Naive thymus-derived CD8-positive, alpha-beta T cell (primary cell): ENCODE measurements at places on chromosomes 13 and 19.

DNA sequence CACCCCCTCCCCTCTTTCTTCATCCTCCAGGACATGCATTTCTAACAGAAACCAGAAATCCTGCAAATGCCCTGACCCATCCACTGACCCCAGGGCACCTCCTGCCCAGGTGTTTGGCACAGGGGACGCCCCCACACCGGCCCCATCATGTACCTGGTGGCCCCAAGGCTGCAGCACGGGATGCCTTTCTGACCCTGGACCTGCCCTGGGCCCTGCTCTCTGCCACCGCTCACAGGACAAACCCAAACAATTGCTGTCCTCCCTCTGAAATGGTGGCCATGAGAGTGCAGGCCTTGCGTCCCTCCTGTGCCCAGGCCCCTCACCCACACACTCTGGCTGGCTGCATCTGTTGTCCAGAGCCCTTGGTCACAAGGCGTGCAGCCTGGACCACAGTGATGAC lies 12.1 kb downstream of the SCGB2B2 start:
- DNase-seq, result no peak

GRCh38 chr13:66586489-66586888 lies 643.6 kb downstream of the PCDH9 start:
- no peak for DNase-seq

GRCh38 chr19:16373532-16373931 lies 48.9 kb downstream of the KLF2 start:
- DNase-seq, result no peak

- DNase-seq, result no peak
Observed at GRCh38 chr19:47074621-47075020, 26.2 kb upstream of the TMEM160 start.

DNA sequence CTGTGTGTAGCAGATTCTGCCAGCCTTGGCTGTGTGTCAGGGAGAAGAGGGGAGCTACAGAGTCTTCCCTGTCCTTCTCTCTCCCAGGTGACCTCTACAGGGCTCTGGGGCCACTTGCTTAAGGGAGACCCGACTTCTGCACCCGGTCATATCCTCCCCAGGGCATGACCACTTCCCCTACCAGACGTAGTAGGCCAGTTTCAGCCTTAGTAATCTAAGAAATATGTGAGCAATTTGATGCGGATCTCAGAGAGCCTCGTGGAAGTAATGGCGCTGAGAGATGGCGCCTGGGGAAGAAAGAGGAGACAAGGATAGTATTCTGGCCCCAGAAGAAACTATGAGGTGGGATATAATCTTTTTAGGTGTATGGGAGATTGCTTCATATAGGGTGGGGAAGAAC lies 41.9 kb downstream of the NFIX start:
- DNase-seq, result no peak

GRCh38 chr13:38361542-38362262 lies 12.1 kb downstream of the UFM1 start:
- no peak for DNase-seq

GRCh38 chr19:46904114-46905060 lies 43.6 kb downstream of the ARHGAP35 start:
- DNase-seq, result no peak
